ENCODE measurements at places on chromosomes 1 and 21. TPM values are rescaled to one million over a fixed set of nuclear protein-coding genes. Genes with fewer than 3 reads are reported as not detected.

DNA sequence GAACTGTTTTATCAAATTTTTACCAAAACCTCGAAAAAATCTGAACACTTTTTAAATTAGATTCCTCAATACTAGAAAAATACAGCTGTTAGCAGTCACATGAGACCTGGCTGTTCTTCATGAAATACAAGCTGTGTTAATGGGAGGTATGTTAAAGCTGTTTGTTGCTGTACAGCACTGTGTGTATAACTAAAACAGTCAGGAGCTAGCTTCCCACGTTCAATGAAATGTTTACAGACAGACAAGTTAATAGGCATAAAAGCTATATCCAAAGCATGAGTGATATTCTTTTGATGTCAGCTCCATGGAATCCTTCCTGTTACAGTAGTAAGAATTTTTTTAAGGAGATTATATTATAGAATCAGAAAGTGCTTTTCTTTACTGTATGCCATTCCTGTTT lies 223.2 kb upstream of the FOXD3 start:
- H3K4me3 ChIP-seq: no peak overlapping the region
- no peak for DNase-seq
- H3K27ac ChIP-seq: no peak overlapping the region
- no peaks in the 10 kb centered on the region for H3K27me3 ChIP-seq
- H3K4me1 ChIP-seq: no peaks in the 10 kb centered on the region
- no peaks in the 10 kb centered on the region for H3K36me3 ChIP-seq

DNA sequence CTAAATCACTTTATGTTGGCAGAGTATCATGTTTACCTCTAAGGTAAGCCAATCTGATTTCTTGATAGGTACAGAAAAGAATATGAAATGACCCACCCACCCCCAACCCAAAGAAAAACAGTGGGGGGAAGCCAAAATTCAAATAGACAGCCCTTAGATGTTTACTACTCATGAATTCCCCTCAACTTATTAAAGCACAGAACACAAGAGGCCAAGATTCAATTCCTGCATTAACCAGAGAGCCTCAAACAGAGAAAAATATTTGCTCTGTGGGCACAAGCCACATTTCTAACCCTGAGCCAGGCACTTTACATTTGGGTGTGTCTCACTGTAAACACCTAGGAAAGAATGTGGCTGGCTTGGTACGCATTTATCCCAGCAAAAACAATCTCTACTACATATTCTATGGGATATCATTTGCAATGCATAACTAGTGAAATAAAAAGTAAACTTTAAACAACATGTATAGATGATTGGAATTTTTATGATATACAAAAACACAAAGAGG lies 84.3 kb downstream of the PTPN14 start:
- H3K27me3 ChIP-seq: no peaks in the 10 kb centered on the region
- H3K4me3 ChIP-seq: no peak overlapping the region
- no peaks in the 10 kb centered on the region for H3K36me3 ChIP-seq
- DNase-seq: no peak

- no peak overlapping the region for H3K27ac ChIP-seq
- H3K36me3 ChIP-seq: no peaks in the 10 kb centered on the region
- DNase-seq: no peak
- no peaks in the 10 kb centered on the region for H3K4me1 ChIP-seq
These were observed 66.7 kb downstream of the MAN1A2 start for GRCh38 chr1:117433943-117434342.

DNA sequence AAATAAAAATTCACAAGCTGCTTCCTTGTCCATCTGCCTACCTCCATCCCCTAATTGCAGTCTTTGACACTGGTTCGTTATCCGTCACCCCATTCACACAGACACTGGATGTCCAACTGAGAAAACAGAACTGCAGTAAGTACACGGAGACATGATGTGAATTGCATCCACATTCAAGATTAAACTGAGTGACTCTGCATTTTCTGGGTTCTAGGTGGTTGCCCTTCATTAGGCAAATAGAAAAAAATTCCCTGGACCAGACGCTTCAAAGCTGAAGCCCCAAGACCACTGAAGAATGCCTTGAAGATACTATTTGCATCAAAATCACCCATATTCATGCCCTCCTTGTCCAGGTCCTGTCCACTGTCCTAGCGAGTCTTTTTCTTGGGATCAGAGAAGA lies 7.9 kb upstream of the ALG6 start:
- no peak overlapping the region for H3K27ac ChIP-seq
- H3K4me1 ChIP-seq: no peaks in the 10 kb centered on the region
- no peak overlapping the region for H3K4me3 ChIP-seq
- peaks cover 4% of the 10 kb centered on the region for H3K27me3 ChIP-seq

DNA sequence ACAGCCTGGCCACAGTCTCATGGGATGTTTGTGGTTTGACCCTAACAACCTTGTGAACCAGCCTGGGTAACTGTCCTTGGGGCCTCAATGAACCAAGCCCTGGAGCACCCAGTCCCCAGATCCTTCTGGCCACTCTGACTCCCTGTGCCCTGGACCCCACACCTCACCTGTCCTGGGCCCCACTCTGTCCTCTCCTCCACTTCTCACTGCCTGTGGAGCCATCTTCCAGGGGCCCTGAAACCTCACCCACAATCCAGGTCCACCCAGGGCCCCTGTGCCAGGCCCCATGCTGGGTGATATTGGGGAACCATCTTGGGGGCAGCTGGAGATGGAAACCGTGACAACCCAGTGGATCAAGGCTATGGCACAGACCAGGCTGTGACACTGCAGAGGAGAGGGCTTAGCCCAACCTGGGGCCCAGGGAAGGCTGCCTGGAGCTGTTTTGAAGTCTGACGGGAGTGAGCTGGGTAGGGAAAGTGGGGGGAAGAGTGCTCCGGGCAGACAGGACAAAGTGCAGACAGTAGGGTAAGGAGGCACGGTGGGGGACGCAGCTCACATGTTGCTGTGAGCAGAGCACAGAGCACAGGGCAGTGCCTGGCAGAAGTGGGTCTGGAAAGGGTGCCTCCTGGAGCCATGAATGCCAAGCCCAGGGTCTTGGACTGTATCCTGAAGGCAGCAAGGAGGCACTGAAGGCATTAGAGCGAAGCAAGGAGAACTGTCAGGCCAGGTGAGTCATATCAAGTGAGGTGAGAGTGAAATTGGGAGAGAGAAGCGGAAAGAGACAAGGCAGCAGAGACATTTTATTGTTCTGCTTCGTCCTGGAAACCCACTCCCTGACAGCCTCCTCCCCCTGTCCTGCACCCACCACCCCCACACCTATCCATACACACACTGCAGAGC lies 12.1 kb upstream of the LRP8 start:
- no peaks in the 10 kb centered on the region for H3K36me3 ChIP-seq
- peaks cover under 1% of the 10 kb centered on the region for H3K4me1 ChIP-seq
- H3K27me3 ChIP-seq: no peaks in the 10 kb centered on the region
- no peak for DNase-seq
- H3K4me3 ChIP-seq: no peak overlapping the region

GRCh38 chr1:61183471-61184039 lies 101.2 kb downstream of the NFIA start:
- no peak overlapping the region for H3K4me3 ChIP-seq
- H3K36me3 ChIP-seq: no peaks in the 10 kb centered on the region
- DNase-seq: no peak
- no peaks in the 10 kb centered on the region for H3K27me3 ChIP-seq
- no peaks in the 10 kb centered on the region for H3K4me1 ChIP-seq

- DNase-seq: no peak
- no peaks in the 10 kb centered on the region for H3K4me1 ChIP-seq
- H3K27me3 ChIP-seq: no peaks in the 10 kb centered on the region
- H3K4me3 ChIP-seq: no peak overlapping the region
- H3K36me3 ChIP-seq: no peaks in the 10 kb centered on the region
- H3K27ac ChIP-seq: no peak overlapping the region
These were observed 22.4 kb downstream of the LRRC3 start for GRCh38 chr21:44477712-44478111.

- H3K4me1 ChIP-seq: no peaks in the 10 kb centered on the region
- H3K36me3 ChIP-seq: no peaks in the 10 kb centered on the region
- H3K27me3 ChIP-seq: no peaks in the 10 kb centered on the region
- no peak overlapping the region for H3K27ac ChIP-seq
These were observed 513.5 kb downstream of the LMO4 start for GRCh38 chr1:87842156-87842555.

GRCh38 chr1:201175820-201176500 lies 14.7 kb upstream of the IGFN1 start:
- H3K4me1 ChIP-seq: peaks cover 8% of the 10 kb centered on the region
- DNase-seq: no peak
- peaks cover 9% of the 10 kb centered on the region for H3K27me3 ChIP-seq
- no peaks in the 10 kb centered on the region for H3K36me3 ChIP-seq
- no peak overlapping the region for H3K27ac ChIP-seq
- no peak overlapping the region for H3K4me3 ChIP-seq

Gene IQGAP3
- 0.03 TPM for polyA plus RNA-seq

DNA sequence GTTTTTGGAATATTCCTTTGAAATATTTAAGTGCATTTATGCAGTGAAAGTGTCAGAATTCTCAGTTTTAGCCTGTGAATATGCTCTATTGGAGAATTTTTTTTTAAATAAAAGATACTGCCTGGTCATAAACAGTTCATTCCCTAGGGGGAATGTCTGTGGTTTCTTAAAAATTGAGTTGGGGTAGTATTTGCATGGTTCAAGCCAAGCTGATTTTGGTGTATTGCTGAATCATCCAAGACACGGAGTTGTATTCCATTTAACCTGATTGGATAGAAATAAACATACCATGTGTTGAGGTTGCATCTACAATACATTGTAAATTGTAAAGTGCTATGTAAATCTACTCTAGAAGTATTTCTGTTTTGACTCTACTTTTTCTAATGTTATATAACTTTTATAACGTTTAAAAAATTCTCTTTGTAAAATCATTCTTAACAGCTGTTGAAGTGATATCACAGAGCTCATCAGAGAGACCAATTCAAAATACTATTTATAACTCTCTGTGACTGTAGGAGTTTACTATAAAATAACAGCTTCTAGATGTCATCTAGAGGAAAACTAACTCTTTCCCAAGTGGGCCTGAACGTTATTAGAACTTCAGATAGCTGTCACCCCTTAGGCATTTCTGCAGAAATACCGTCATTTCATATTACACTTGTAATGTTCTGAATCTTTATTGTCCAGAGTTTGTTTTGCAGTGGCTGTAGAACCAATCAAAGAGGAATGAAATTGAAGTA lies 199.1 kb downstream of the USP25 start:
- DNase-seq: no peak
- H3K4me3 ChIP-seq: no peak overlapping the region
- no peak overlapping the region for H3K27ac ChIP-seq
- no peaks in the 10 kb centered on the region for H3K36me3 ChIP-seq
- no peaks in the 10 kb centered on the region for H3K27me3 ChIP-seq

DNA sequence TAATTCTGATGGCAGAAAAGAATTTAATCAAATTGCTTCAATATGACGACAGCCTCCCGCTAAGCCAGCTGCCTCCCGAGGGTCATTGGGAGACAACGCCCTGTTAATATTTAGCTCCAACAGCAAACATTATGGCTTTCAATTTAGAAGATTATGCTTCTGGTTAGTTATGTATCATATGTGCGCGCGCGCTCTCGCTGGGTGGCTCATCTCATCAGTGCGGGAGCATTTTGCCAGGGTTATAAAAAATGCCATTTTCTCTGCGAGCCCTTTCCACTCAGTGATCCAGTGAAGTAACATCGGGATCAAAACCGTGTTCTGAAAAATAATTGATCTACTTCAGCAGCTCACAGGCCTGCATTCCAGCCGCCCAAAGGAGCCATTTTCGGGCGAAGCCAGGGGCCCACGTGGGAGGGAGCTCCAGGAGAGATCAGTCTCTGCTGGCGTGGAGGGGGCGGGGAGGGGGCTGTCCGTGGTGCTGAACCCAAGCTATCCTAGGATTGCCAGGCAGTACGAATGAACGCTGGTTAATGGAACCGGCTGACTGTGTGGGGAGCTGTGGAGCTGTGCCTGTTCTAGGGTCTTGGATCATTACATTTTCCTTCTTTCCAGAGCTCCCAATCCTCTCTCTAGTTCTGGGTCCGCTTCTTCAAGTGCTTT lies 219.1 kb upstream of the ZC3H12A start:
- no peaks in the 10 kb centered on the region for H3K36me3 ChIP-seq
- no peak for DNase-seq
- H3K4me1 ChIP-seq: no peaks in the 10 kb centered on the region
- no peak overlapping the region for H3K4me3 ChIP-seq
- H3K27me3 ChIP-seq: no peaks in the 10 kb centered on the region

DNA sequence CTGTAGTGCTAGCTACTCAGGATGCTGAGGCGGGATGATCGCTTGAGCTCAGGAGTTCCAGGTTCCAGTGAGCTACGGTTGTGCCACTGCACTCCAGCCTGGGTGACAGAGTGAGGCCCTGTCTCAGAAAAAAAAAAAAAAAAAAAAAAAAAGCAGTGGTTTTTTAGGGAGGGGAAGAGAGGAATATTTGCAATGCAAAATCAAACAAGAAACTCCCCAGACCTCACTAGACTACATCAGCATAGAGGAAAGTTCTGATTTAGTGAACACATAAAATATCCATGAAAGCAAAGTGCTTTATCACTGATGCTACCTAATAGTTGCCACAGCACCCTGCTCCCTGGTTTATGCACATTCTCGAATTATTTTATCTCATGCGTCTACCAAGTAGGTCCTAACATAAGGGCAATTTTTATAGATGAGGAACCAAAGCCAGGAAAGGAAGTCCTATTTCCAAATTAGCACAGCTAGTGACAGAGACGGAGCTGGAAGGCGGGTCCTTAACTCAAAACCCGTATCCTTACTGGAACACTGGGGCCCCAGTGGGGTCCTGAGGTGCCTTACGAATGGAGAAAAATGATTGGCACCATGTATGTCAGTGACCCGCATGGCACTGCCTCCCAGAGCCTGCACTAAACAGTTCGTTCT lies 50.7 kb upstream of the GPR157 start:
- peaks cover 36% of the 10 kb centered on the region for H3K4me1 ChIP-seq
- H3K27ac ChIP-seq: peak overlapping the region; percentile 16
- no peak overlapping the region for H3K4me3 ChIP-seq
- H3K36me3 ChIP-seq: no peaks in the 10 kb centered on the region
- peaks cover 36% of the 10 kb centered on the region for H3K27me3 ChIP-seq

Gene TTC22
- not detected for polyA plus RNA-seq

GRCh38 chr1:236287757-236288619 lies 6.2 kb upstream of the ERO1B start:
- no peak overlapping the region for H3K27ac ChIP-seq
- no peaks in the 10 kb centered on the region for H3K36me3 ChIP-seq
- no peak for DNase-seq
- H3K27me3 ChIP-seq: no peaks in the 10 kb centered on the region
- peaks cover 16% of the 10 kb centered on the region for H3K4me1 ChIP-seq
- H3K4me3 ChIP-seq: no peak overlapping the region

DNA sequence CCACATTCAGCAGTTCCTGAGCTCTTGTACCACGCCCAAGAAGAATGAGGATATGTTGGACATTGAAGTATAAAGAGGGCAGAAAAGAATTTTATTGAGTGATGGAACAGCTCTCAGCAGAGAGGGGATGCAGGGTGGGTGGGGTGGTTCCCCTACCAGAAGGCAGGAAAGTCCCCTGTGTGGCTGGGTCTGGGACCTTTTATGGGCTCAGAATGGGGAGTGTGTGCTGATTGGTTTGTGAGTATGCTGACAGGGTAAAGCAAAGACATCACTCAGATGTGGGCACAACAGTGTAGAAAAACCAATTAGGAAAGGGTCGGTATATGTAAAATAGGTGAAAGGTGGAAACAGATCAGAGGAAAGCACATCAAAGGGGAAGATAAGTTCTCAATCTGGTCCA lies 62.2 kb downstream of the SGIP1 start:
- H3K27ac ChIP-seq: no peak overlapping the region
- no peaks in the 10 kb centered on the region for H3K27me3 ChIP-seq
- no peak for DNase-seq
